ENCODE measurements at places on chromosomes 12 and 14. TPM values are rescaled to one million over a fixed set of nuclear protein-coding genes. Genes with fewer than 3 reads are reported as not detected.

DNA sequence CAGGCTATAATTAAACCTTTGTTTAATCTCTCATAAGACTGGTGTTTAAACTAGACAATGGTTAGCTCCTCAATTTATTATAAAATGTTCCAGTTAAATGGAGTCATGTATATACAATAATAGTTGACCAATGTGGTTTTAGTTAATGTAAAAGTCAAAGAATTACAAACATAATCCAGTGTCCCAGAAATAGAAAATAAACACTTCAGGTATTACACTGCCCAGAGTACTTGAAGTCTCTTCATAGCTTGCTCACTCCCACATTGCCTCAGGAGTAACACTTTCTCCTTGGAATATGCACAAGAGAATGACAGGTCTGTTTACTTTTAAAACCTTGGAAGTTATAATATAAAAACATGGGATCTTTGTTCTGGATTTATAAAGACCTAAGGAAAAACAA is 60.5 kb downstream of the SLC38A1 start:
- DNase-seq, result no peak

DNA sequence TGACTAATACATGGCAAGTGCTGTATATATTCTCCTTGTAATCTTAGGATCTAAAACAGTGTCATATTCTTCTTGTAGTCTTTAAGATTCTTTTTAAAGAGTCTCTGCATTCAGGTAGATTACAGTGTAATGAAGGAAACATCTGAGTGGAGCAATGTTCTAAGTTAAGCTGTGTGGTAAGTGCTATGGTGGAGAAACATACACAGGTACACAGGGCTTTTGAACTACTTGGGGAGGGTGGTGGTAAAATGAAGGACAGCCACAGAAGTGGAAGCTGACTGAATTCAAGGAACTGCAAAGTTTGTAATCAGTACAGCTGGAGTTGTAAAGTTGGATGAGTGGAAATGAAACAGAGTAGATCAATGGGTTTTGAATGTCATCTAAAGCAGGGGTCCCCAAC is 27.8 kb downstream of the ACSS3 start:
- no peak for DNase-seq

GRCh38 chr12:51820526-51821439 is 27.7 kb downstream of the FIGNL2 start:
- DNase-seq, result peak; percentile 97

DNA sequence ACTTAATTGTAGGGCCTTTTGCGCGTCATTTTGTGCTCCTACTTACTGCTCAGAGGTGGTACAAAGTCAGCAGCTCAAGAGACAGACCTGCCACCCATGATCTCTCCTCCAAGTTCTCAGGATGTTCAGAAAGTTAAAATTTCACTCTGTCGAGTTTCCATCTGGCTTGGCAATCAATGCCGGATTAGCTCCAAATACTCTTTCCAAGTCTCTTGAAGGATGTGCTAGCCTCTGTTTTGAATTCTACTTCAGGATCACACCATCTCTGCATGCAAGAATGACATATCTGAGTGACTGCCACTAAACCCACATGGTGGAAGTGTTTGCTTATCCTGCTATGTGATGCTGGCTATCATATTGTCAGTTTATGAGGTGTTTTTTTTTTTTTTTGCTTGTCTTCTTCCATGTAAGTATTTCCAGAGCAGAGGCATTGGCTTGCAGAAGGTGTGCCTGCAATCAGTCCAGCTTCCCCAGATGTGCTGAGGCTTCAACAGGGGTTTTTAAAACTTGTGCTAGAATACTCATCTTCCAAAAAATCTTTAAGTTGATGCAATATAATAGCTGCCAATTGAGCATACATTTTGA is 125.6 kb downstream of the RGS6 start:
- no peak for DNase-seq

GRCh38 chr14:22737052-22737451 is 29.4 kb upstream of the OXA1L start:
- no peak for DNase-seq

- DNase-seq, result no peak
Measured at GRCh38 chr14:40346275-40346674, 914.0 kb upstream of the FBXO33 start.

- no peak for DNase-seq
Measured at GRCh38 chr12:57517187-57517586, 3.1 kb downstream of the DDIT3 start.

DNA sequence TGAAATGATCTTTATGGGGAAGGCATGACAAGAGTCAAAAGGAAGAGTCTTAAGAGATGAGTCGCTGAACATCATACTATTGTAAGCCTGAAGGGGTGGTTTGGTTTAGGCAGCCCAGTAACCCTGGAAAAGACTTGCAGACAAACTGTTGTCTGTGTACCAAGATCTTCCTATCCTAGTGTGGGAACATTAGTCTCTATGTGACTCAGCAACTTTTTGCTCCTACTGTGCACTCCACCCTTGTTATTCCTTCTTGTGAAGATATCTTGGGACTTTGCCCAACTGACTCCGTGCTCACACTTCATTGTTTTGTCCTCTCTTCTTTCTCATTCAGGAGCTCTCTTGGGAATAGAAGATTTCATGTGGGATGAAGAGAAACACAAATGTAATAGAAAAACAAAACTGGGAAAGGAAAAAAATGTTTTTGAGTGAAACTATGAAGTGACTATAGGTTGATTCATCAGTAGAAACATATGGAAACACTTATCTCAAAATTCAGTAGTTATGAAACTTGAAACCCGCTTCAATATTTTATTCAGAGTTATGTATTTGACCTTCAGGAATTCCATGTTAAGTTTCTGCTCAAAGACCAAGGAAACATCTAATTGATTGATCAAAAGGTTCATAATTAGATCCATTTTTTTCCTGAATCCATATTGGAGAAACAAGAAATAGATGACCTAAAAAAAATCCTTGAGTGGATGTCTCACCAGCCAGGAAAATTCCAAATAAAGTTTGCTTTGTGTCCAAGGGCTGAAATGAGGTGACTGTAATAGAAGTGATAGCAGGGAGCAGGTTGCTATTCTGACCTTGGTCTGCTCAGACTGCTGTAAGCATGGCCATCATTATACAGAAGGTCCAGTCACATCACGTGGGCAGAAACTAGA is 67.2 kb downstream of the BTG1 start:
- no peak for DNase-seq

DNA sequence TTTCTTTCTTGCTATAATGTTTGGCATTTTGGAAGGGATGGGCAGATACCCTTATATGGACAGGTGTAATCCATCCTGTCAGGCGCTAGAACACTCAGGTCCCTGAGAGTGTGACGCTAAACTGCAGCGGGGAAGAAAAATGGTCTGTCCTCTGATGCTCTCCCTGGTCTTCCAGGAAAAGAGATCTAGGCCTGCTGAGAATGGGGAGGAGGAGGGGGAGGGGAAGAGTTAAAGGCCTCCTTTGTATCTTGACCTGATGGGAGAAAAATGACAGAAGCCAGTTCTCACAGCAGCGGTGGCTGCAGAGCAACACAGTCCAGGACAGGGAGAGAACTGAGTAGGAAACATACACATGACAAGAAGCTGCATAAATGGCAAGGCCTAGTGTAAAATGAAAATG is 61.1 kb downstream of the RPS6KA5 start:
- DNase-seq, result no peak

- DNase-seq, result no peak
Measured at GRCh38 chr12:96213869-96214268, 19.7 kb downstream of the ELK3 start.

DNA sequence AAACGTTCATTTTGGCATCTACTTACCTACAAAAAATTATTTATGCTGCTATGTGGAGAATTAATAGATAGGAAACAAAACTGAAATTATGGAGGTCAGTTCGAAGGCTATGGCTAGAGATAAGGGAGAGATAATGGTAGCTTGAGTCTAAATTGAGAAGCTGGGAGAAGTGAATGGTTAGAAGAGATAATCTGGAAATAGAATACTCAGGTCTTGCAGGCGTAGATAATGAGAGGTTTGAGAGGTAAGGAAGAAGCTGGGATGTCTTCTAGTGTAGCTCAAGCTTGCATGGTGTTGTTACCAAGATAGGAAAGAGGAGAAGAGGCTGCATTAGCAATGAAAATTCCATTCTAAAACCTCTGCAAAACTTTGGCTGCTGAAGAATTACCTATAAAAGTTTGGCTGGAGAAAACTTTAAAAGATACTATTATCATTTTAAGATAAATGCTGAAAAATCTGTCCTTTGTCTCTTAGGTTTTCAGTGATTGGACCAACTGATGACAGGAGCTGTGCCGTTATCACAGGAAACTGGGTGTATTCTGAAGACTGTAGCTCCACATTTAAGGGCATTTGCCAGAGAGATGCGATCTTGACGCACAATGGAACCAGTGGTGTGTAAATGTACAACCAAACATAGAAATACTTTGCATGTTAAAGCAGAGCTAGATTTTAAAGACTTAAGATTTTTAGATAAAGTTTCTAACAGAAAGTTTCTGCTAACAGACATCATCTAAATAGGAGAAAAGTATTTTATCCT is 14.1 kb downstream of the KLRF2 start:
- no peak for DNase-seq

GRCh38 chr12:65952737-65953209 is 128.5 kb downstream of the HMGA2 start:
- no peak for DNase-seq

- no peak for DNase-seq
Measured at GRCh38 chr12:108047071-108047550, 82.0 kb upstream of the WSCD2 start.

DNA sequence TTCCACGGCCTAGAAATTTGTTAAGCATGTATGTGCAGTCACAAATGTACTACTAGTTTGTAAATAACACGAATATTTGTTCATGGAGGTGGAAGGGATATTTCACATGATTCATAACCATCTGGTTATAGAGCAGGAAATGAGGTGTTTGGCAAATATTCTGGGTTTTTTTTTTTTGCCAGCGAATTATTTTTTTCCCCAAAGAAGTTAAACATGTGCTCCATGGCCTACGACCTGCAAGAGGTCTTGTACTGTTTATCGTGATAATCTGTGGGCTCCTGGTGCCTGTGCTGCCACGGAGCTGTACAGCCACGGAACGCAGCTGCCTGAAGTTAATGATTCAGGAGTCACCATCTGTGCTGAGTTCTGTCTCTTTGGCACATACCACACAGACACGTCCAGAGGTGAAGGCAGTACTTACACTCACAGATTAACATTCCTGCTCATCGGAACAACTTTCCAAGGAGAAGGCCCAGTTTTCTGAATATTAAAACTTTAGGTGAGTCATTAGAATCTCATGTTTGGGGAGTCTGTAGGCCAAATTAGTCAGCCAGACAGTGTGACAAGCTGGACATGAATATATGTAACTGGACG is 156.3 kb downstream of the TMX1 start:
- no peak for DNase-seq

- DNase-seq, result no peak
Measured at GRCh38 chr14:65926935-65927700, 514.6 kb downstream of the FUT8 start.

DNA sequence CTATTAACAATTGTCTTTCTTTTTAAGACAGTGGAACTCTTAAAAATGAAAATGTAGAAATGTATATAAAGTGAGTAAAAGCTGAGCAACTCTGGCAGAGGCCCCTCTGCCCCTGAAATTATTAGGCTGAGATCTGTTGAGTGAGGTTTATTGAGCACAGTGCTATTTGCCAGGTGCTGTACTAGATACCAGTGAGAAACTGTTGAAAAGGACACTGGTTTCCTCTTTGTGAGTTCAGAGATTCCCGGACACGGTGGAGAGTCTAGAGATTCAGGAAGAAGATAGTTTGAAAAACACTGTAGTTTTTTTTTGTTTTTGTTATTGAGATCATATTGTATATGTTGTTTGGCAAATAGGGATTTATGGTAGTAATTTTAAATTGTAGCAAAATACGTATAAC is 11.2 kb downstream of the ACVR1B start:
- DNase-seq, result no peak

DNA sequence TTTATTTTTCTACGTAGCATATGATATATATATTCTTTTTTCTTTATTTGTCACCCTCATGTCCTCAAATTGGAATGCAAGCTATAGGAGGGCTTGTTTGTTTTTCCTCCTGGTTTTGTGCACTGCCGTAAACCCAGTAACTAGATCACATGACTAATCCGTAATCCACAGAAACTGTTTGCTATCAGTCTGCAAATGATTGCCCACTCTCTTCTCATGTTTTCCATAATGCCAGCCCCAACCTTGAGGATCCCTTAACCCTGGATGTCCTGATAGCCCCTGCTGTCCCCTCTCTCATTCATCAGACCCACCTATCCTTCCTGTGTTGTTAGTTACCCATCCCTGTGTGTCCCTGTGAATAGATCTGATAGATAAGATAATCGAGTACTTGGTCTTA is 94.0 kb downstream of the TSPAN9 start:
- DNase-seq, result no peak

GRCh38 chr14:103316721-103317121 is 17.3 kb upstream of the EIF5 start:
- no peak for DNase-seq

DNA sequence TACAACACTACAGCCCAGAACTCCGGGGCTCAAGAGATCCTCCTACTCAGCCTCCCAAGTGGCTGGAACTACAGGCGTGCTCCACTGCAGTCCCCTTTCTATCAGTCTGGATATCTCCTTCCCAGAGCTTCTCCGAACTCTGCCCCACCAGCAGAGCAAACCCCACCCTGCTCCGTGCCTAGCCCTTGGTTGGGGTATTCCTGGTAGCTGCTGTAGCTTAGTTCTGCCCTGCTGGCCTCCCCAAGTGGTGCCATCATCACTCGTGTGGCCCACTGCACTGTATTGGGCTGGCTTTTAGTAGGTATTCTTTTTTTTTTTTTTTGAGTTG is 9.5 kb downstream of the HSP90AA1 start:
- no peak for DNase-seq

- peak; percentile 12 for DNase-seq
Measured at GRCh38 chr14:90114554-90114953, 52.8 kb downstream of the KCNK13 start.

- DNase-seq, result no peak
Measured at GRCh38 chr12:129704232-129704830, 199.5 kb downstream of the TMEM132D start.

GRCh38 chr14:101288436-101289229 is 272.7 kb upstream of the DIO3 start:
- no peak for DNase-seq

DNA sequence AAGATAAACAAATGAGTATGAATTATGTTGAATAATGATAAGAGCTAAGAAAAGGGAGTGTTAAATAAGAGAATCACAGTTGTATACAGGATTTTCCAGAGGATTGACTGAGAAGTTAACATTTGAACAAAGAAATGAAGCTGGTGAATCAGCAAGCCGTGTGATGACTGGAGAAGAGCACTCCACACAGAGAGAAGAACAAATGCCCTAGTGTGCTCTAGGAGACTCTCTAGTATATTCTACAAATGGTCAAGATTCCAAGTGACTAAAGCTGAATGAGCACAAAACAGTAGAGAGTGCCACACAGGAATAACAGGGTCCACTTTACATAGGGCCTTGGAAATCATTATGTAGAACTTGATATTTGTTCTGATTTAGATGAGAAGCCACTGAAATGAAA is 587.1 kb upstream of the ATXN7L3B start:
- DNase-seq, result no peak

GRCh38 chr14:27392153-27392552 is 794.3 kb upstream of the NOVA1 start:
- no peak for DNase-seq

Gene NEUROD4
- polyA plus RNA-seq, result not detected

Gene IKZF4
- polyA plus RNA-seq, result 2.0 TPM

Gene ACADS
- 4.9 TPM for polyA plus RNA-seq

Gene KCNA5
- not detected for polyA plus RNA-seq

Gene FAM186B
- polyA plus RNA-seq, result 0.16 TPM

Gene PLEKHD1
- polyA plus RNA-seq, result 0.05 TPM

Gene GPR84
- polyA plus RNA-seq, result not detected

Gene KRT81
- polyA plus RNA-seq, result 1.9 TPM

Gene GMFB
- 9.4 TPM for polyA plus RNA-seq

Gene PRB2
- not detected for polyA plus RNA-seq

Gene SLC35F4
- not detected for polyA plus RNA-seq

Data from SK-N-SH (cell line).